ENCODE measurements at places on chromosomes 7 and 10.

GRCh38 chr7:49800031-49800430, 26.6 kb downstream of the VWC2 start:
- no peak for DNase-seq

DNA sequence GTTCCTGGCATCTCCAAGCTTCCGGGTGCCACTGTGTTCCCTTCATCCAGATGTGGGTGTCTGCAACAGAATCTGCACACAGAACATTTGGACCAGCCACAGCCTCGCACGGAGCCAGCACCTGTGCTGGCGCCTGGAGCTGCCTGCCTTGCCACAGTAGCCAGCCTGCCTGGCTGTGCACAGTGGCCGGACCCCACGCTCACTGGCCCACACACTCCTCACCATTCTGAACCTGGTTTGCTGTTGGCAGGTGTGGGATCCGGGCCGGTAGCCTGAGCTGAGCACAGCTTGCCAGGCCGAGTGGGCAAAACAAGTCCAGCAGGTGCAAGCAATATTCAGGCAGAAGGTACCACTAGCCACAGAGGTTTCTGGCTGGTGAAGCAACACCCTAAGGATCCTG, 7.6 kb upstream of the KLHL7 start:
- DNase-seq: no peak

GRCh38 chr7:76294344-76295024, 8.0 kb upstream of the HSPB1 start:
- DNase-seq: peak; percentile 98

GRCh38 chr7:102117743-102118142, 168.9 kb upstream of the SH2B2 start:
- peak; percentile 59 for DNase-seq

- peak; percentile 64 for DNase-seq
Observed at GRCh38 chr10:125038637-125039036, 96.7 kb downstream of the ZRANB1 start.

GRCh38 chr10:131641231-131641630, 259.6 kb upstream of the PPP2R2D start:
- DNase-seq: no peak

GRCh38 chr10:51010977-51011376, 63.3 kb upstream of the PRKG1 start:
- peak; percentile 23 for DNase-seq

GRCh38 chr7:67725423-67725822, 728.8 kb downstream of the TYW1 start:
- no peak for DNase-seq

- no peak for DNase-seq
Observed at GRCh38 chr7:134461916-134462315, 3.0 kb upstream of the AKR1B1 start.

GRCh38 chr10:112282086-112282485, 1.1 kb upstream of the TECTB start:
- DNase-seq: no peak

GRCh38 chr7:75691793-75692543, 46.8 kb downstream of the HIP1 start:
- no peak for DNase-seq

DNA sequence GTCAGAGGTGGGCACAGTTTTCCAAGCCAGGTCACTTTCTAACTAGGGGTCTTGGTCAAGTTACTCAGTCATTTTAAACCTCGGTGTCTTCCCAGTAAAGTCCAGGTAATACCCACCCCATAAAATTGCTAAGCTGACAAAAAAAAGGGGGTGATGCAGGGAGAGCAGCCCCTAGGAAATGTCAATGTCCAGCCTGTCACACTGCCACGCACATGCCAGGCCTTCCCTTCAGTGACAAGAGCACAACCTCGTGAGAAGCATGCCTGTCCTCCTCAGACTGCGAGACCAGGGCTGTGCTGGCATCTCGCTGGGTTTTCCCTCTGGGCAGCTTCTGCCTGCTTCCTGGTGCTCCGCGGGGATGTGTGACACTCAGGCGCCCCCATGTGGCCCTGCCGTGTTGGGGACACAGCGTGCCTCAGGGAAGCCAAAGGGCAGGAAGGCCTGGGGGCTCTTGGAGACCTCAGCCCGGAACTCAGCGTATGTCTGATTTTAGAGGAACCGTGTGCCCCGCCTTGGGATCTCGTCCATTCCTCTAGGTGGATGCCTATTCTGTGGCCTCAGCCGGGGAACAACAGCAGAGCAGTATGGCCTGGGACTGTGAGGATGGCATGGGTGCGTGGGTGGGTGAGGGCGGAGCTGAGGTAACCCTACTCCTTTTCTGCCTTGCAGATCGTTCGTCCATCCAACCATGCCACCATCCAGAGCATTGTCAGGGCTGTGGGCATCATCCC, 10.2 kb upstream of the GDF2 start:
- peak; percentile 75 for DNase-seq

DNA sequence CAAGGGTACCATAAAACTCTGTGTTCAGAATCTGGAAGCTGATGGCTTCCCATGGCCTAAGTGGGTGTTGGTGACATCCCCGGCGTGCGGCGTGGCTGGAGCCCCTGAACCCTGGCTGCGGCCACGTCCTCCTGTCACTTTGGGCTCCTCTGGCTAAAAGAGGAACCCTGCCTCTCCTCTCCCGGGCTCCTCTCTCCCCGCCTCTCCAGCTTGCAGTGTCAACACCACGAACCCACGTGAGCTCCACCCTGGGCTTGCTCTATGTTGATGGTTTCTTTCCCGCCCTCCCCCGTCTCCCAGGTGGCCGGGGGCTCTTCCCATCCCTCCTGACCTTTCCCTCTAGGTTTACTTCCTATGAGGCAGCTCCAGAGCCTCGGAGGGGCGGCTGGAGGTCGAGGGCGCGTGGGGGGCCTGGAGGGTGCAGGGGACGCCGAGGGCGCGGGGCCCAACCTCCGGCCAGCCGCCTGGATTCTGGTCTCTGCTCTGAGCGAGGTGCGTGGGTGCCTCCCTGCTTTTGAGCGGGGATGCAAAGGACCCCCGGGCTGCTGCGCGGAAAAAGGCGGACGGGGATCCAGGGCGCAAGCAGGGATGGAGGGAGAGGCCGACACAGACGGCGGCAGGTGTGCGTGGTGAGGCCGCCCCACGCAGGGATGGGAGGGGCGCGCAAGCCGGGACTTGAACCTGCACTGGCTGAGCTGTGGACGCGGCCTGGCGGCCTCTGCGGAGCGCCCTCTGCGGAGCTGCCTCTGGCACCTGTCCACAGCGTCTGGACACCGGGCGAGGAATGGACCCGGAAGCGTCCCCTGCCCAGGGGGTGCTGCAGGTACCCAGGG, 115.5 kb upstream of the DIP2C start:
- no peak for DNase-seq

GRCh38 chr7:140062118-140062527, 628 bp downstream of the PARP12 start:
- no peak for DNase-seq

DNA sequence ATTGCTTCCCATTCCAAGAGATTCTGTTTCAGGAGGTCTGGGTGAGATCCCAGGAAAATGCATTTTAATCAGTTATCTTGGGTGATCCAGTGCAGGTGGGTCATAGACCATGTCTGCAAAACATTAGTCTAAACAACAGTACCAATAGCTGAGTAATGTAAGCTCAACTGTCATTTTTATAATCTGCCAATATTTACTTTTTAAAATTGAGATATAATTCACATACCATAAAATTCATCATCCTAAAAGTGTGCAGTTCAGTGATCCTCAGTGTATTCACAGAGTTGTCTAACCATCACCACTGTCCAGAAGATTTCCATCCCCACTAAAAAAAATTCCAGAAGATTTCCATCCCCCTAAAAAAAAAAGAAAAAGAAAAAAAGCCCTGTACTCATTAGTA, 51.0 kb downstream of the FAM204A start:
- no peak for DNase-seq

DNA sequence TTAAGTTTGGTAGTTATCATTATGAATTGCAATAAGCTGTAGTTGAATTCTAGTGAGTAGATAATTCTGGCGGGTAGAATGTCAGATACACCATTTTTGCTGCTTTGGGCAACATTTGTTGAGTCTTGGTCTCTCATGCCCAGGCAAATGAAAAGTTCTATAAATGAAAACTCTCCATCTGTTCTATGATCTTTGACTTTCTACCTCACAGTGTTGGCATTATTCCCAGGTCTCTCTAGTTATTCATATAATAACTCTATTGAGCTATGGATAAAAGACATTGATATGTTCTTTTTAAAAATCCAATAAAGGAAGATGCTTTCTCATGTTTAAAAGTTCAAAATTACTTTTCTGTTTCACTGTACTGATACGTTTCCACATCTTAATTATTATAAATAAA, 415.3 kb upstream of the SEMA3D start:
- no peak for DNase-seq

GRCh38 chr7:101185258-101185839, 5.3 kb upstream of the NAT16 start:
- peak; percentile 84 for DNase-seq

DNA sequence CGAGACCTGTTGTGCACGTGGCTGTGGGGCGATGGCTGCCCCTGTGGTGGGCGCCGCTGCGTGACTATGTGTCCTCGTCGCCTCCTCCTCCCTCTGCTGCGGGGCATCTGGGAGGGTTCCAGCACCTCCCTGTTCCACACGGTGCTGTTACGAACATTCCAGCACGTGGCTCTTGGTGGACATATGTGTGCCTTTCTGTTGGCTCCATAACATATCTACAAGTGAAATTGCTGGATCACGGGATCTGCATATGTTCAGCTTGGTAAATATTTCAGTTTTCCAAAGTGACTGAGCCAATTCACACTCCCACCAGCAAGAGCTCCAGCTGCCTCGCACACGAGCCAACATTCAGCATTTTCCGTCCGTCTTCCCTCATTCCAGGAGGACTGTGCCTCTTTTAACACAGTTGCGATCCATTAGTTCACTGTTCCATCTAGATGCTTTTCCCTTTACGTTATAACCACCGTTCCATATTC, 25.1 kb downstream of the SNX8 start:
- no peak for DNase-seq

DNA sequence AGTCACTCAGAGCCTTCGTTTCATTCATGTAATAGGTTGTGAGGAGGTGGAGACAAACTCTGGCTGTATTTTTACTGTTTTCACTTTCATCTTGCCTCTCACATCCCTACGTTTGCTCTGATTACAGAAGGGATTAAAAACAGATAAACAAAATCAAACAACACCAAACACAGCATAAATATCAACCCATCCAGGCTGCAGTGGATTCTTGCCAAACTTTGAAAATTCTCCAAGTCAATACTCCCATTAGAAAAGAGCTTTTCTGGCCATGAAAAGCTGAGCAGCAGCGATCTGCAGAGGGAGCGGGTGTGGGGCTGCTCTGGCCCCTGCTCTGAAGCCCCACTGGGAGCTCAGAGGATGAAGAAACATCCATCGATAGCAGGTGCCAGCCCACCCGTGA, 283.2 kb downstream of the WDR37 start:
- DNase-seq: no peak

DNA sequence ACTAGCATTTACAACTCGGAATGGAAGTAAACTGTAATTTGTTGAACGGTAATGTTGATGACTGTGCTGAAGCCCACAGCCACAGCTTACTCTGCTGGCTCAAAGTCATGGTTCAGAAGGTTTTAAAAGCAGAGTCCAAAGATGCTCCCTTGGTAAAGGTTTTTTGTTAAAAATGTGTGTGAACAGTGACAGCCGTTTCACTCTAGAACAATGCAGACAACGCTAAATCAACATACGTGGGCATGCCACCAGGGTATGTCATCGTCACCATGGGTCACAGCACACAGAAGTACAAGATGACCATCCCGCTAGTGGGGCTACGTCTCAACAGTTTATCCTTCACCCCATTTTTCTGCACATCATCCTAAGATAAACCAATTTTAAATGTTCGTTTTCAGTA, 106.5 kb upstream of the LANCL2 start:
- DNase-seq: no peak

DNA sequence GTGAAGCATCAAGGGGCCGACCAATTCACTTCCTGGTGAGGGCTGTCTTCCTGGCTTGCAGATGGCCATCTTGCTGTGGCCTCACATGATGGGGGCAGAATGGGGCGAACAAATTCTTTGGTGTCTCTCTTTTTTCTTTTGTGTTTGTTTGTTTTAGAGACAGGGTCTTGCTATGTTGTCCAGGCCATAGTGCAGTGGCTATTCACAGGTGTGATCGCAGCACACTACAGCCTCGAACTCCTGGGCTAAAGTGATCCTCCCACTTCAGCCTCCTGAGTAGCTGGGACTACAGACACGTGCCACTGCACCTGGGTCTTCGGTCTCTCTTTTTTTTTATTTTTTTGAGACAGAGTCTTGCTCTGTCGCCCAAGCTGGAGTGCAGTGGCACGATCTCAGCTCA, 20.1 kb downstream of the NOLC1 start:
- DNase-seq: no peak

GRCh38 chr10:100076750-100077149, 4.9 kb downstream of the CPN1 start:
- no peak for DNase-seq

GRCh38 chr10:119189811-119190282, 11.2 kb upstream of the PRDX3 start:
- peak; percentile 85 for DNase-seq

DNA sequence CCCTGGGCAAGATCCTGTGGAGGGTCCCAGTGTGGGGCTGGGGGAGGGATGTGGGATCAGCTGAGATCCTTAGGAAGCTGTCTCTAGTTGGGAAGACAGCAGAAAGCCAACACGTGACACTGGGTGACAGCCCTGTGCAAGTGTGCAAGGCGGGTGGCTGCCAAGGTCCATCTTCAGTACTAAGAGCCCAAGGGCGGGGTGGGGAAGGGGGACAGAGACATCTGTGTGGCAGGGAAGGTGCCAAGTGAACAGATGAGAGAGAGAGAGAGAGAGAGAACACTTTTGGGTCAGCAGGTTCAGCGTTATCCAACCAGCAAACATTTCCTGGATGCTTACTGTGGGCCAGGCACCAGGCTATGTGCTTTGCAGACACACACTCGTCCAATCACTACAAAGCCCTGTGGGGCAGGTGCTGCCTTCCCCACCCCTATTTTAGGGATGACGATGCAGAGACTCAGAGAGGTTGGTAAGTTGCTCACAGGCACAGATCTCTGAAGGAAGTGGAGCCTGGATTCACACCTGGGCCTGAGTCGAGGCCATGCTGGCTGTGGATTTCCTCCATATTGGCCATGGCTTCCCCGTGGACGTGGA, 135.7 kb downstream of the GRK5 start:
- DNase-seq: no peak

- no peak for DNase-seq
Observed at GRCh38 chr7:81846398-81846797, 76.6 kb upstream of the HGF start.

DNA sequence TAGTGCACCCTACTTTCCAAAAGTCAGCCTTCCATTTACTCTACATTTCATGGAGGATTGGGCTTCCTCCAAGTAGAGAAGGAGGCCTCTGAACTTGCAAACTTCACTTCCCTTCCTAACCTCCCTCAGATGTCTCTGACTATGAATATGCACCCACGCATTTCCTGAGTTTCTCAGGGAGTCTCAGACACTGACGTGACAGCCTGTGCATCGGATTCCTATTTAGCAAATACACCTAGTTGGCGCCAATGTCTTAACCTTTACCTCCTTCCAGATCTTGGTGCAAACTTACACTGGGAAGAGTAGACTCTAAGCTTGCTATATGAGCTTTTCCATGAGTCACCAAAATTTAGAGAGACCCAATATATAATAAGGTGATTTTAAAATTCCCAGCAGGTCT, 920.1 kb upstream of the AUTS2 start:
- DNase-seq: no peak
